Nephron progenitor cell (in vitro differentiated cells): ENCODE measurements at places on chromosomes 4 and X.

GRCh38 chr4:136329042-136329662 lies 1203.1 kb downstream of the PCDH18 start:
- DNase-seq, result no peak

GRCh38 chr4:40662962-40663604 lies 33.4 kb upstream of the RBM47 start:
- DNase-seq, result no peak

- no peak for DNase-seq
These were observed 1607.4 kb downstream of the C4orf33 start for GRCh38 chr4:130703211-130703935.

DNA sequence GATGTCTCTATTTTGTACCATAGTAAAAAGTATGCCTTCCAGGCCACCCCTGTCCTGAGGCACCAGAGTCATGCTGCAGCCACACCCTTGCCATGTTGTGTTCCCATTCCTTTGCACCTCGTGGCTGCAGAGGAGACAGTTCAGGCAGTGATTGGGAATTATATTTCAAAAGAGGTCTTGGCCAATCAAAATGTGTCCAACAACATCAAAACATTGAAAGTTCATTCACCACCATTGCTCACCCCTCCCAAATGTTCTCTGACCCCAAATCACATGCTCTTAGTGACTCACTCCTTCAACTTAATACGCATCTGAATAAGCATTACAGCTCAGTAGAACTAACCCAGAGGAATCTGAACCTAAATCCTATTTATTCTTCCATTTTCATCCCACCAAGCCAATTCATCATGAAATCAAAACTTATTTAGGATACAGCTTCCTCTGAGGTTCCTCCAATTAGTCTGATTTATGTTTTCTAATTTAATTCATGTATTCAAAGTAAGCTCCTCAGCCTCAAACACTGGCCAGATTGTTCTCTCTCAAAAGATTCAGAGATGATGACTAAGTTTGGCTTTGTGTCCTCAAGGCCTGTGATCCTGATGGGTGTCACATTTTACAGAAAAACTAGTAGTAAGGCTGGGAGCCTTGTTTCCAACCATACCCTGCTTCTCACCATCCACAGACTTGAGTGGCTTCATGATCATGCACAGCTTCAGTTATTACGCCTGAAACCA lies 323.2 kb upstream of the INTU start:
- DNase-seq, result no peak

- no peak for DNase-seq
These were observed 66.9 kb upstream of the PCDH7 start for GRCh38 chr4:30653291-30653690.

- DNase-seq, result no peak
These were observed 76.6 kb downstream of the PTPN13 start for GRCh38 chr4:86670756-86671155.

GRCh38 chr4:152283801-152284470 lies 252.0 kb downstream of the FBXW7 start:
- no peak for DNase-seq

DNA sequence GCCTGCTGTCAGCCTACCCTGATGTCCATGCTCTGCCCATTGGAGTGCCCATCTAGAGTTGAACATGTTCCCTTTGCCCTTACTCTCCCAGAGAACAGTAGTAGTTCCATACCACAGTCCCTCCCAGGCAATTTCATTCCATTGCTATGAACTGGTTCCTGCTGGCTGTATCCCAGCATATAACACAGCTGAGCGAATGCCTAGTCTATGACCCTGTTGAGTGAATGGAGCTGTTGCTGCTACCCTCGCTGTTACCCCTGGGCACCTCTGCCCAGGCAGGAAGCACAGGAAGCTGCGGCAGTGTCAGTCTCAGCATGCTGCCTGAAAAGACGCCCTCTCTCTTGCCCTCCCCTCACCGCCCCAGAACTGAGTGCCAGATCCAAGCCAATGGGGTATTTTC lies 73.3 kb downstream of the SOX3 start:
- no peak for DNase-seq

GRCh38 chrX:154002215-154002719 lies 17.4 kb downstream of the IRAK1 start:
- DNase-seq, result no peak

DNA sequence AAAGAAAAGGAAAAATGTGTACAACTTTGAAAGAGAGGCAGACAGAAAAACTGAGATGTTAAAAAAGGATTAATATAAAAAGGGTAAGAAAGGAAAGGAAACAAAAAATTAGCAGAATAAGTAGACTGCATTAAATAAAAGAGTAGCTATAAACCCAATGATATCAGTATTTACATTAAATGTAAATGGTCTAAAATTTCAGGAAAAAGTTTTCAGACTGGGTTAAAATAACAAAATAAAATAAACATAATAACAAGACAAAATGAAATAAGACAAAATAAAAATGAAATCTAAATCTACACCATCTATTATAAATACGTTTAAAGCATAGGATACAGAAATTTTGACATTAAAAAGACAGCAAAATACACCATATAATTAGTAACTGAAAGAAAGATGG lies 199.0 kb downstream of the HTR2C start:
- DNase-seq, result no peak

DNA sequence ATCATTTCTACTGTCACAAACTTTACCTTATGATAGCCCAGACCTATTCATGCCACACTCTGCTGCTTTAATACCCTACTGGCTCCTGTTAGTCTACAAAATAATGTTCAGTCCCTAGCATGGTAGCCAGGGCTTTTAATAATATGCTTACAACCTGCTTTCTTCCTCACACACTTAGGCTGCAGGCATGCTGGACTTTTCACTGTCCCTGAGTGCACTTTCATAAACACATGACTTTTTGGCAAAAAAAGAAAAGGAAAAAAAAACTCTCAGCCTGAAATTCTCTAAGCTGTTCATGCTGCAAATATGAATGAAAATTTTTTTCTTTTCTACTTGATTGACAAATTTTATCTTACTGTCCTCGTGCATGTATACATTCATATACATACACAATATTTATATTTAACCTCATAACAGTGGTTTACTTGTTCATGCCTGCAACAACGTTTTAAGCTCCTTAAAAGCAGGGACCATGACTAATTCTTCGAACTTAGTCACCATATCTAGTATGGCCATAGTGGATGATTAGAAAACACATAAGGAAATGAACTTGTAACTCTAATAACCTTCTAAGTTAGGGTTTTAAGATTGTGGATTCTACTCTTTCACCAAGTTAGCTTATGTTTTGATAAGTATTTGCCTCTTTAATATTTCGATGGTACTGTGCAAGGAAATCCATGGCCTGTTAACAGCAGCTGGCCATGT lies 229.5 kb downstream of the SPCS3 start:
- DNase-seq, result no peak

DNA sequence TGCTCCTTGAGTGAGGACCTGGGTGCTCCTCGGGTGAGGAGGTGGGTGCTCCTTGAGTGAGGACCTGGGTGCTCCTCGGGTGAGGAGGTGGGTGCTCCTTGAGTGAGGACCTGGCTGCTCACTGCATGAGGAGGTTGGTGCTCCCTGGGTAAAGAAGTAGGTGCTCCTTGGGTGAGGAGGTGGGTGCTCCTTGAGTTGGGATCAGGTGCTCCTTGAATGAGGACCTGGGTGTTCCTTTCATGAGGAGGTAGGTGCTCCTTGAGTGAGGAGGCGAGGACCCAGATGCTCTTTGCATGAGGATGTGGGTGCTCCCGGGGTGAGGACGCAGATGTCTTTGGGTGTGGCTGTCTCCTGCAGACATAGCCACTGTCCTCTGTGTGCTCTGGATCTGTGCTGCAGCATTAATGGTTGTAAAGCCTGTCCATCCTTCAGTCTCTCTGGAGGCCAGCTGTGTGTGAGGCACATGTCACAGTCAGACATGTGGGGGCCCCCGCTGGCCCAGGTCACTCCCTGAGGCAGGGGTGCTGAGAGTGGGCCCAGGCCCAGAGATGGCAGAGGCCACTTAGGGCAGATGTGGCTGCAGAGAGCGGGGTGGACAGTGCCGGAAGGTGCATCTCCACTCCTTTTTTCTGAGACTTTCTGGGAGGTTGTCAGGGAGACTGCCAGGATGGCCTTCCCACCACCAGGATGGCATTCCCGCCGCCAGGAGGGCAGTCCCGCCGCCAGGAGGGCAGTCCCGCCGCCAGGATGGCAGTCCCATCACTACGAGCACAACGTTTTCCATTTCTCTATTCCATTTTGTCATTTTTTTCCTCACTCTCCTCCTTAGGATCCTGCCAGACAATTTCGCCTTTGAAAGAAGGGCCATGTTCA lies 101.8 kb downstream of the HMX1 start:
- no peak for DNase-seq

DNA sequence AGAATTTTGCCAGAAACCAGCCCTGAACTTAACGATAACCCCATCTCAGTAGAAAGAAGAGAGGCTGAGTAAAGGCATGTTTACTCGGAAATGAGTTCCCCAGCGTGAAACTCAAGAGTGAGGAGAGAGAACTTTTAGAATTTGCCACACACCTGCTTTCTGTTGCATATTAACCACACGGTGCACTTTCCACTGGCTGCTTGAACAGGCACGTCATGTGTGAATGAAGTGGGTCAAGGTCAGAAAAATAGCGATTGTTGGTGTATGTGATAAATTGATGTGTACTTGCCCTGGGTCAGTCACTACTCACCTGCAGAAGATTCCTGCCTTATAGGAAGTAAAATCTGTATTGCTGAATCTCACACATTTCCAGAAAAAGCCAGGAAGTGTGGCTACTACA lies 395.7 kb downstream of the TRIML1 start:
- DNase-seq, result no peak

DNA sequence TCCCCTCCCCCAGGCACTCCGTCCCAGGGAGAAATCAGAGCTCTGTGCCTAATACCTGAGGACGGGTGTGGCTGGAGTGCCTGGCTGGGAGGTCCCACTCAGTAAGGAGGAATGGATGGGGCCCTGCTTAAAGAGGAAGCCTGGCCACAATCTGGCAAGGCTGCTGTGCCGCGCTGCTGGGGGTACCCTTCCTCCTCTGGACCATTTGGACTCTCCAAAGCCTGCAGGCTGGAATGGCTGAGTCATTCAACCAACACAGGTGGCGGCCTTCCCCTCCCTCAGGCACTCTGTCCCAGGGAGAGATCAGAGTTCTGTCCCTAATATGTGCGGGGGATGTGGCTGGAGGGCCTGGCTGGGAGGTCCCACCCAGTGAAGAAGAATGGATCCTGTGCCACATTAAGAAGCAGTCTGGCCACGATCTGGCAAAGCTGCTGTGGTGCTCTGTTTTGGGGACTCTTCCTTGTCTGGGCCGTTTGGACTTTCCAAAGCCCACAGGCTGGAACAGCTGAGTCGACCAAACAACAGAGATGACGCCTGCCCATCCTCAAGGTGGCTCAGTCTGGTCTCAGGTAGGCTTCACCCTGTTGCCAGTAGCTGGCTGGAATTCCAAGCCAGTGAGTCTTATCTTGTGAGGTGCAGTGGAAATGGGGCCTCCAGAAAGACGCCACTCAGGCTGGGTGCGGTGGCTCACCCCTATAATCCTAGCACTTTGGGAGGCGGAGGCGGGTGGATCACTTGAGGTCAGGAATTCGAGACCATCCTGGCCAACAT lies 127.3 kb upstream of the HUWE1 start:
- no peak for DNase-seq

- no peak for DNase-seq
These were observed 123.2 kb downstream of the ELOVL6 start for GRCh38 chr4:110075083-110075738.

DNA sequence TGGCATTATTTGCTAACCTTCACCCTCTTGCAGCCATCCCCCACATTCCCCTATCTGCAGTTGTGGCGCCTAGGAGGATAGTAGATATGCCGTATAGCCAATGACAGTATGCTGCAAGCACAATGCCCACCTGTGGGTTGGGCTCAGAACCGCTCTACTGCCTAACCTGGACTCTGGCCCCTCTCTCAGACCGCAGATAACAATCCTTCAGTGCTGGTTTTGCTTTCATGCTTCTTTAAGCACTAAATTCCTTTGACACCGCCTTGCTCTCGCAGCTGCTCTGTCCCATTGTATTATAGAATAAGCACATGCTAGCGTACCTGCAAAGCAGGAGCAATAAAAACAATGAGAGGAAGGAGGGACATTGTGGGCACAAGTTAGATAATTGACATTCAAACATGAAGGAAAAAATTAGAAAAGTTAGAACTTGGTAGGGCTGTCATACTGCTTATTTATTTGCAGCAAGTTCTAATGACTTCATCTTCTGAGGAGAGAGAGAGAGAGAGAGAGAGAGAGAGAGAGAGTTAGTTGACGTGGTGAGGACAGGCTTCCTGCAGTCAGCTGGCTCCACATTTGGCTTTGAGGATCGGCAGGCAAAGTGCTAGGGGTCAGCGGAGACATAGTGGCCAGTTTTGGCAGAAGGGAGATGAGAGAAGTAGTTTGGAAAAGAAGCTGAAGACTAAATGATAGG lies 55.8 kb downstream of the WWC2 start:
- peak; percentile 5 for DNase-seq

DNA sequence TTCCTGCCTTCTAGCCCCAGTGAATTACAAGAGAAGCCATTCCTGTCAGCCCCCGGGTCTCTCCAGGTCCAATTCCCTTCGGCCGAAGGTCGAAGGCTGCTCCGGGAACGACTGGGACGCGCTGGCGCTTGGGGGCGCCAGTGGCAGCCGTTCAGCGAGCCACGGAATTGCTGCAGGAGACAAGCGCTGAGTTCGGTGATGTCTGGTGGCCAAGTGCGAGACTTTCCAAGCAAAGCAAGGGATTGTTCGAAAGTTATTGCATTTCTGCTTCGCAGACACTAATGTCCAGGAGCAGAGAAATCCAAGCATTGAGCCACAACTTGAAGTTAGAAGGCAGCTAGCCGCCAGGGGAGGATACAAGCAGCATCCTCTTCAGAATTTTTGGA lies 1.1 kb upstream of the DKK2 start:
- DNase-seq, result peak; percentile 68

- DNase-seq, result no peak
These were observed 9.7 kb upstream of the SH3KBP1 start for GRCh38 chrX:19897091-19897490.

GRCh38 chrX:71181558-71181909 lies 36.9 kb downstream of the NLGN3 start:
- DNase-seq, result no peak

DNA sequence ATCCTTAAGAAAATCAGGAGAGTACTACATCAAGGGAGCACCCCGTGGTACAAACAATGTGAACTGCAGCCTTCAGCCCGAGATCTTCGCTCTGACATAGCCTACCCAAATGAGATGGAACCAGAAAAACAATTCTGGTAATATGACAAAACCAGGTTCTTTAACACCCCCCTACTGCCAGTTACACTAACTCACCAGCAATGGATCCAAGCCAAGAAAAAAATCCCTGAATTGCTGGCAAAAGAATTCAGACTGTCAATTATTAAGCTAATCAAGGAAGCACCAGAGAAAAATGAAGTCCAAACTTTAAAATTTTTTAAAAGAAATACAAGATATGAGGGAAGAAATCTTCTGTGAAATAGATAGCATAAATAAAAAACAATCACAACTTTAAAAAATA lies 101.7 kb upstream of the KLF8 start:
- no peak for DNase-seq

- DNase-seq, result no peak
These were observed 64.9 kb upstream of the FRMPD3 start for GRCh38 chrX:107384397-107385105.

DNA sequence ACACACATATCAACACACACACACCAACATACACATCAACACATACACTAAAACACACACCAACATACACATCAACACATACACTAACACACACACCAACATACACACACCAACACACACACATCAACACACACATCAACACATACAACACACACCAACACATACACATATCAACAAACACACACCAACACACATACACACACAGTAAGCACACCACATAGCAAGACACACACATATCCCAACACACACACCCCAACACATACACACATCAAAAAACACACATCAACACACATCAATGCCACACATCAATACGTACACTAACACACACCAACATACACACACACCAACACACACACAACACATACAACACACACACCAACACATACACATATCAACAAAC lies 40.9 kb upstream of the MAN2B2 start:
- DNase-seq, result no peak
